Breast epithelium (tissue), 4 donors: ENCODE measurements at places on chromosomes 2 and 18.

- no peak for DNase-seq
Measured at GRCh38 chr2:150484006-150484405, 3.5 kb downstream of the RND3 start.

DNA sequence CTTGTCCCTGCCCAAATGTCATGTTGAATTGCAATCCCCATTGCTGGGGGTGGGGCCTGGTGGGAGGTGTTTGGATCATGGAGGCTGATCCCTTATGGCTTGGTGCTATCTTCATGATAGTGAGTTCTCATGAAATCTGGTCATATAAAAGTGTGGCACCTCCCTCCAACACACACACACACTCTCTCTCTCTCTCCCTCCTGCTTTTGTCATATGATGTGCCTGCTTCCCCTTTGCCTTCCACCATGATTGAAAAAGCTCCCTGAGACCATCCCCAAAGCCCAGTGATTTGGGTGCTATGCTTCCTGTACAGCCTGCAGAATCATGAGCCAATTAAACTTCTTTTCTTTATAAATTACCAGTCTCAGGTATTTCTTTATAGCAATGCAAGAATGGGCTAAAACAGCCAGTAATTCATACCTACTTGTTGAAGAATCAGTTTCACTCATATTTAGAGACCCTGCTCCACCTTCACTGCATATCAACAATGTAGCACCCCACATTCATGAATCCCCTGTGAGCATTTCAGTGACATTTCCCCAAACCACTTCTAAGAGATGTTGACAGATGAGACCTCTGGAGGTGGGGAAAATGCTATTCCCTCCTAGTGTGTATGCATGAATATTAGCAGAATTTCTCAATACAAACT lies 54.8 kb upstream of the STK17B start:
- no peak for DNase-seq

DNA sequence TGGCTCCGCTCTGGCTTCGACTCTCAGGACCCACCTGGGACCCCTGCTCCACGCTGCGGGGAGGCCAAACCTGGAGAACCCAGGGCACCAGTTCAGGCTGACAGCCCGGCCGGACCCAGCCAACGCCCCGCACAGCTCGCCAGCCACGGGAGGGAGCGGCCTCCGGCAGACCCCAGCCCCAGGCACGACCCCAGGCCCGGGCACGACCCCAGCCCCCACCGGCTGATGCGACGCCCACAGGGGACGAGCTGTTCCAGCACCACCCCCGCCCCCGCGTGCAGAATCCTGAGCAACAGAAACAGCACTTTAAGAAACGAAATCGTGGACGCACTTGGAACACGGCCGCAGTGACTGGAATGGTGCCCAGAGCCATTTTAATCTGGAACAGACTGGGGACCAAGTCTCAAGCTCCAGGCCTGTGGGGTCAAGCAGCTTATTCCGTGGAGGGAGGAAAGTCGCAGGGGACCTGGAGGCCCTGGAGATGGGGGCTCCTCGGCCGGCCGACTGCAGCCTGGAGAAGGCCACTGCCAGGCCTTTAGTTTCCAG lies 74.2 kb downstream of the MBP start:
- DNase-seq = no peak

DNA sequence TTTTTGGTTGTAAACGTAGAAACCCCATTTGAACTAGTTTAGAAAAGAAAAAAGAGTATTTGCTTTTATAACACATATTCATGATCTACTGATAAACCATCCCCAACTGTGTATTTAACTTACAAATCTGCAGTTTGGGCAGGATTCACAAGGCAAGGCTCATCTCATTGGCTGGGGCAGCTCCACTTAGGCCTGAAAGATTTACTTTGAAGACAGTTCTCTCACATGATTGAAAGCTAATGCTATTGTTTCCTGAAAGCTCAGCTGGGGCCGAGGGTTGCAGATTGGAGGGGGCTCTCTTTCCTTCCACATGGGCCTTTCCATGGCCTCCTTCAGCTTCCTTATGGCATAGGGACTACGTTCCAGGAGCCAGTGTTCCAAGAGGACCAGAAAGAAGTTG lies 47.4 kb downstream of the ARHGAP15 start:
- DNase-seq = no peak

- no peak for DNase-seq
Measured at GRCh38 chr2:63738019-63738418, 103.7 kb upstream of the UGP2 start.

- no peak for DNase-seq
Measured at GRCh38 chr2:23445450-23445868, 60.5 kb downstream of the KLHL29 start.

DNA sequence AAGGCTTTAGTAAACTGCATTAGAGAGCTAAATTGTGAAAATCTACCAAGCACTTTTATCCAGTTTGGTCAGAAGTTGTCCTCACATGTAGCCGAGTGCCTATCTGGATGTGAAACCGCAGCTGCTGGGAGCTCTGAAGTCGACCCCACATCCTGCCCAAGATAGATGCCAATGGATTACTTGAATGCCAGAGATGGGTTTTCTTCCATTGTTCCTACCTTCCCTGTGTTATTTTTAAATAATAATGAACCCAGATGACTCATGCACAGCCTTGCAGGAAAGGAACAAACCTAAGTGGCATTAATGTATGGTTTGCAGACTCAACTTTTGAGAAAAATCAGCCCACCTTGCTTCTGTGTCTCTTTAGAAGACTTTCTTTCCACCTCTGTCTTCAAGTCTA lies 408.5 kb downstream of the FBXO15 start:
- no peak for DNase-seq

- no peak for DNase-seq
Measured at GRCh38 chr2:197183355-197183754, 127.2 kb downstream of the ANKRD44 start.

DNA sequence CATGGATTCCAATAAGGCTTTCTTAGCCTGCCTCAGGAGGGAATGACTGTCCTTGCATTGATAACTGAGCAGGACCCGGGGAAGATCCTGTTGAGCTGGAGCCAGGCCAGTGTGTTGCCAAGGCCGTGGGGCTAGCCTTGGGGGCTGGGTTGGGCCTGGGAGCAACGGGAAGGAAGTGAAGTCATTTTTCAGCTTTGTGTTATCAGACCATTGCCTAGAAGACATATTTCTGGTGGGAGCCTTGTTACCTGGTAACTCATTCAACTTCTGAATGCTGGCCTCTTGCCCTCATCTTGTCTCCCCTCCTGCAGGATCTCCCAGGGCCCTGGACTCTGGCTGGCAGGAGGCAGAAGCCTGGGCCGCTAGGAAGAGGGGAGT lies 92.7 kb upstream of the MGAT5 start:
- DNase-seq = no peak

DNA sequence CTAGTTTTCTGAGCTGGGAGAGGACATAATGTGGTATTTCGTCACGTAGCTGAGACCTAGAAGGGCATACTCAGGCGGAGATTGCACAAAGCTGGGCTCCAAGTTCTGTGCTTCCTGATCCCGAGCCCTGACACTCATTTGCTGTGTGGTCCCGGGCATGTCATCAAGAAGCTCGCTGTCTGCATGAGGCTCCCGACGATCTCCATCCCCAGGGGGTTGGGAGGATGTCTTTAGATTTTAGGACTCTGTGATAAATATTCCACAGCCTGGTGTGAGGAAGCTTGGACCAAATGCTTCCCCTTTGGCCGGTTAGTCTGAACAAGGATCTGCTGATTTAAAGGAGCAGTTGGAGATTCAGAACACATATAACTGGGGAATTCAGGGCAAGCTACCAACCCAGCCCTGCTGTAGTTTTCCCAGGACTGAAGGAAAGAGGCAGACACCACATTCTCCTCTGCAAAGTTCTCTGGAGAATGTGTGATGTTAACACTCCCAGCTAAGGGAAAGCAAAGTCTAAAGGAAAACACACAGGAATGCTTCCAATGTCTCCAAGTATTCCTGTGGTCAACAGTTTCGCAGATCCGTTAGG lies 2.3 kb downstream of the KCNE4 start:
- DNase-seq = no peak

DNA sequence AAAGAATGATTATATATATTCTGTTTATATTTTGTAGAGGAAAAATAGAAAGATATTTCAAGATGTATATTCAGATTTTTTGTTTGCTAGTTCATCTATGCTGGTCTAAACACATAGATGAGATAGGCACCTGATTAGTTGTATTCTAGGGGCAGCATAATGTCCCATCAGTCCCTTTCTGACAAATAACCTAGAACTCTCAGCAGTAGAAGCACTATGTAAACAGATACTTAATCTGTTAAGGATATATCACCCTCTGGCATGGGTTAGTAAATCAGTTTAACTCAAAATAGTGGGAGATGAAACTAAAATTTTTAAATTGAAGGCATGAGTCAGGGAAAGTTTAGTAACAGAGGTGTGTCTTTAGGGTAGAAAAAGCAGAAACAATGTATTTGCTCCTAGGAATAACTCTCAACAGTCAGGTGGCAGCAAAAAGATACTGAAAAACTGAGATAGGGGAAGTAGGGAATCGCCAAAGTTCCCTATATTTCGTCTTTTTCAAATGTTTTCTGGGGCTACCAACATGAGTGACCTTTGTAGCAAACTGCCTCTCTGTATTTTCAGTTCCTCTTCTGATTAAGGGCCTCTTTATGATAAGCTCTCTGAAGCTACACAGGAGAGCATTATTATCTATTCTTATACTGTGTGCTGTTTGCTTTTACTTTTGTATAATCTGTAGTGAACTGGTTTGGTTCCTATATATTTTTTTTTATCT lies 5.7 kb downstream of the PPP1R1C start:
- DNase-seq = no peak

DNA sequence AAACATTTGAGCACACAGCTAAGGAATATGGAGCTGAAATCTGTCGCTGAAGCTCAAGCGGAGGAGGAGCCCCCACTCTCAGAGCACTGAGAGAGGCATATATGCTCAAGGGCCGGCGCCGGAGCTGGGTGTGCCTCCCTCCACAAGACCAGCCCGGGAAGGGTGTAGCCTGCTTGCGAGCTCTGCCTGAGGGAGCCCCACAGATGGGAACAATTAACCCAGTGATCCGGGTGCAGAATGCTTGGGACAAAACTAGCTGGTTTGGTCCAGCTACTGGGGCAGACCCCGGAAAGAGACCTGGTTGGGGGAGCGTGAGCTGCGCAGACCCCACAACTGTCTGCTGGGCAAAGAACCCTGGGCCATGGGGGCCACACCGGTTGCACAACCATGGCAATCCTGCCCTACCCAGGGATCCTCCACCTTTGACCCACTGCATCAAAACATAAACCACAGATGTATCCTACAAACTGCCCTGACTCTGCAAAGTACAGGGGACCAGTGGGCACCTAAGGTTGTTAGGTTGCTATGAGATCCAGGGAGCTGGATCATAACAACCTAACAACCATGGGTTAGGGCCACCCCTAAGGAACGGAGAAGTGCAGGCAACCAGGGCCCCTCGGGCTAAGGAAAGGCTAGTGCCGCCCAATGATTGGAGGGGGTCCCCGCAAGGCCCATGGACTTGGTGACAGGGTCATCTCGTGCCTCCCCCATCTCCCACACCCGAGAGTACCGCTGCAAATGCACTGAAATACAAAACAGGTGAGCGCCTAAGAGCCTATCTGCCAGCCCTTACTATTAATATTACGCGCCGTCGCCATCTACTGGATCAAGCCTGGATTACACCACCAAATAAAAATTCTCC lies 53.4 kb upstream of the SCN1A start:
- peak; percentile 57 for DNase-seq

GRCh38 chr18:47323158-47323557 lies 71.7 kb upstream of the SKOR2 start:
- DNase-seq = no peak

GRCh38 chr2:182894174-182894573 lies 27.7 kb upstream of the FRZB start:
- DNase-seq = no peak

DNA sequence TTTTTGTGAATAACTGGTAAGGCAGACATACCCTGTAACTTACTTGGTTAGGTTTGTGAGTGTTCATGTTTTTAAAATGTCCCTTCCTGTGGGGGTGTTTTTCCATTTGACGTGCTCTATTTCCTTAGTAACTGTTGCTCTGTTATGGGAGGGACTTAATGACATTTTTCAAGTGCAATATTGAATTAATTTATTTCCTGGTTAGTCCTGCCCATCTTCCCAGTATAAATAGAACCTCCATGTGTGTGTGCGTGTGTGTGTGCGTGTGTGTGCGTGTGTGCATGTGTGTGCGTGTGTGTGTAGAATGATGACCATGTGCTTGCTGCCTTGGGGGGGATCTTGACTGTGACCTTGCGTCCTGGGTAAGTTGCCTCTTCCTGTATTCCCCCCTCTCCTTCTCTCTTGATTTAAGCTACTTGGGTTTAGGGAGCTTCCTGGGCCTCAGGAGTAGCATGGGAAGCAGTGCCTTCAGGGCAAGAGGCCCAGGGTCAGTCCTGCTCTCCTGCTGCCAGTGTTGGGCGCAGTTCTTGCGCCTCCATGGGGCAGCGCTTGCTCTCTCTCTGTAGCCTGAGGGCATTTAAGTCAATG lies 163.9 kb downstream of the LDLRAD4 start:
- DNase-seq = peak; percentile 61

- no peak for DNase-seq
Measured at GRCh38 chr18:27719680-27720079, 457.2 kb downstream of the CDH2 start.

- no peak for DNase-seq
Measured at GRCh38 chr2:221624475-221624874, 52.4 kb upstream of the EPHA4 start.

- DNase-seq = peak; percentile 53
Measured at GRCh38 chr18:62715759-62716615, 646 bp downstream of the PHLPP1 start.

- no peak for DNase-seq
Measured at GRCh38 chr18:66792466-66792865, 188.6 kb upstream of the CDH19 start.

- no peak for DNase-seq
Measured at GRCh38 chr2:134238371-134238770, 15.5 kb upstream of the MGAT5 start.

- DNase-seq = no peak
Measured at GRCh38 chr18:62506495-62507143, 16.2 kb upstream of the ZCCHC2 start.

DNA sequence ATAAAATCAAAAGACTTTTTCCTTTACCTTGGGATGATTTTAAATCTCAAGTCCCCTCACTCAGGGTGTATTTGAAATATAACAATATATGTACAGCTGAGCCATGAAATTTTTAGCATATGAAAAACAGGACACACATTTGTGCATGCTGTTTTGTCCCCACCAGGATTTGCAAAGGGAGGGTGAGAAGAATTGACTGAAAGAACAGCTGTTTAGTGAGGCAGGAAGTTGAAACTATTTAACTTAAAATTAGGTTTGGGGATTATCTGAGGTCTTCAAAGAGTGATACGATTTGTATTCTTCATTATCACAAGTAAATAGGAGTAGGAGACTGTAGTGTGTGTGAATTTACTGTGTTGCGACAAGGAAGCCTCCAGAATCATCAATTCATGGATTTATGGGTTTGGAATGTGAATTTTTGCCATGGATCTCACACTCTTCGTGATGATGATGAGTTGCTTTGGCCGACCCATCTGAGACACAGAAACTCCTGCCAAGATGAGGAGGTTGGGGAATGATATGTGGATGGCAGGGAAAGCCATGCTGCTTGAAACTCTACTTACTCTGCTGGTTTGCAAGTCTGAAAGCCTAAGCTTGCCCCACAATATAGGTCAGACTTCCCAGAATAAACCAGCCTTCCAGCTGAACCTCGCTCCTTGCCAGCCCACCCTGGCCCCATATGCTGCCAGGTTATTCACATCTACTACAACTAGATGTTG lies 31.0 kb upstream of the SPATS2L start:
- no peak for DNase-seq
